ENCODE measurements at places on chromosomes 1 and 21.

- DNase-seq: no peak
These were observed 87.7 kb upstream of the LRRN2 start for GRCh38 chr1:204773246-204773645.

DNA sequence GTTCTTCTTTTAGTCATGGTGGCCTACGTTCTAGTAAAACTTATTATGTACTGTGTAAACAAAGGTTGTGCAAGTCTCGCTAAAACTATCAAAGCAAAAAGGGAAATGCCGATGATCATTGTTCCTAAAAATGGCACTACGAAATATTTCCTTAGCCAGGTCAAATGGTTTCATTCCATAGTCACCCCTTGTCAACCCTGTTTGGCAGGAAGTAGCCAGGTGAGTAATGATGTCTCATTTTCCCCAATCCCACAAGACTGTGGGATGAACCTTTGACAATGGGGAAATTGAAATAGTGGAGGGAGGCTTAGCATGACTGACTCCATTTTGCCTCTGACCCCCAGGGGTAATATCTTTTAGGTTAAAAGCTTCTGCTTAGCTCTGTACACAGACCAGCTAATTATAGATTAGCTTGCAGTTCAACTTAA, 5.6 kb upstream of the REN start:
- DNase-seq: no peak

DNA sequence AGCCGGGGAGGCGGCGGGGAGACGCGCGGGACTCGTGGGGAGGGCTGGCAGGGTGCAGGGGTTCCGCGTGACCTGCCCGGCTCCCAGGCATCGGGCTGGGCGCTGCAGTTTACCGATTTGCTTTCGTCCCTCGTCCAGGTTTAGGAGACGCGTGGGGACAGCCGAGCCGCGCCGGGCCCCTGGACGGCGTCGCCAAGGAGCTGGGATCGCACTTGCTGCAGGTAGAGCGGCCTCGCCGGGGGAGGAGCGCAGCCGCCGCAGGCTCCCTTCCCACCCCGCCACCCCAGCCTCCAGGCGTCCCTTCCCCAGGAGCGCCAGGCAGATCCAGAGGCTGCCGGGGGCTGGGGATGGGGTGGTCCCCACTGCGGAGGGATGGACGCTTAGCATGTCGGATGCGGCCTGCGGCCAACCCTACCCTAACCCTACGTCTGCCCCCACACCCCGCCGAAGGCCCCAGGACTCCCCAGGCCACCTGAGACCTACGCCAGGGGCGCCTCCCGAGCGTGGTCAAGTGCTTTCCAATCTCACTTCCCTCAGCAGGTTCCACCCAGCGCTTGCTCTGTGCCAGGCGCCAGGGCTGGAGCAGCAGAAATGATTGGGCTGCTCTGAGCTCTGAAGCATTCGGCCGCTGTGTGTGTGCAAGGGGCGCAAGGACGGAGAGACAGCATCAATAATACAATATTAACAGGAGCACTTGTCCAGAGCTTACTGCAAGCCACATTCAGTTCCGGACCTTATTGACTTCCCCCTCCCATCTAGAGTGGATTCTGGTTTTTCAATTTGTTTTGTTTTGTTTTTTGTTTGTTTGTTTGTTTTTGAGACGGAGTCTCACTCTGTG, 10.3 kb downstream of the SIM2 start:
- no peak for DNase-seq

DNA sequence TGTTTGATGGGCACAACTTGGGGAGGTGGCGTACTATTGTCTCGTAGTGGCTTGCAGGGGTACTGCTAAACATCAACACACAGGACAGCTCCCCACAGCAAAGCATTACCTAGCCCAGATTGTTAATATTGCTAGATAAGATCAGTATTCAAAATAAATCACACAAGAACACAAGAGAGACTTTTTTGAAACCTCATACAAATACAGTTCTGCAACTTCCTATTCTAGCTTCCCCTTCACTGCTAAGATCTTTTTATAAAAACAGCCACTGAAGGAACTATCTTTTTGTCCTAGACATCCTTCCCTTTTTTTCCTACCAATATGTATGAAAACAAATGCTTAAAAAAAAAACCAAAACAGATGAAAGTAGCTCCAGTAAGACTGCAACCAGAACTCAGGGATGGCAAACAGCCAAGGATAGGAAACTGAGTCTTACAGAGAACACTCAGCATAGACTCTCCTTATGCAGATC, 137.8 kb upstream of the KRTAP19-8 start:
- no peak for DNase-seq

- no peak for DNase-seq
These were observed 385.2 kb upstream of the POU3F1 start for GRCh38 chr1:38431535-38432376.

DNA sequence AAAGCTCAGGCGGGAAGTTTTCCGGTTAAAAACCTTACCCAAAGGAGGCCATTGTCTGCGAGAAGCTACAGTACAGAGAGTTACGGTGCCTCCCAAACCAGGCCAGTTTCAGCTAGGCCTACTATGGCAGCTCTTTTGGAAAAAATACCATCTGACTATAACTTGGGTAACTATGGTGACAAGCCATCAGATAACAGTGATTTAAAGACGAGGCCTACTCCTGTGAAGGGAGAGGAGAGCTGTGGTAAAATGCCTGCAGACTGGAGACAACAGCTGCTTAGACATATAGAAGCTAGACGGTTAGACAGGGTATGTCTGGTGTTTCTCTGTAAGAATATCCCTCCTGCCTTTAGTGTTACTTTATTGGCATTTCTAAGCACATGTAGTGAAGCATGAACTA, 165.9 kb downstream of the LRRC40 start:
- DNase-seq: no peak

DNA sequence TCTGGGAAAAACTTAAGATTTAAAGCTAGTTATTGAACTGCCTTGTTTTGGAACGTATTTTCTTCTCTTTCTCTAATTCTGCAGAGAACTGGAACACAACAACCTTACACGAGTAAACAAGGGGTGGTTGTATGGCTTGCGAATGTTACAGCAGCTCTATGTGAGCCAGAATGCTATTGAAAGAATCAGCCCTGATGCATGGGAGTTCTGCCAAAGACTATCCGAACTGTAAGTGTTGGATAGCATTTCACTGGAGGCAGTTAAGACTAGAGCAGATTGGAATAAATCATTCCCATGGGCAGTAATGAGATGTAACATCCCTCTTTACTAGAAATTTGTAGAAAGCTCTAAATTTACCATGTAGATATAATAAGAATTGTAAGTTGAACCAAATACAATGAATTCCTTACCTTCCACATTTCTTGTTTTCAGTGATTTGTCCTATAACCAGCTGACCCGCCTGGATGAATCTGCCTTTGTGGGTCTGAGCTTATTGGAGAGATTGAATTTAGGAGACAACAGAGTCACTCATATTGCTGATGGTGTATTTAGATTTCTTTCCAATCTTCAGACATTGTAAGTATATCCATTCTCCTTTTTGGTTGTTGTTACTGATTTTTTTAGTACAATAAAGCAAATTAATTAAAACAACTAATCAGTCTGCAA, 22.9 kb downstream of the LRIG2 start:
- DNase-seq: no peak

Measured in stimulated activated CD4-positive, alpha-beta T cell treated with anti-CD3 and anti-CD28 coated beads, Interleukin-4, amount 100 ng/mL, for 48 hours (primary cell).